Activated naive CD8-positive, alpha-beta T cell treated with anti-CD3 and anti-CD28 coated beads, Interleukin-2, amount 10 ng/mL, durations not matched to agents 7 days and 5 days (primary cell): ENCODE measurements at places on chromosomes 11 and 22. TPM values are rescaled to one million over a fixed set of nuclear protein-coding genes. Genes with fewer than 3 reads are reported as not detected.

DNA sequence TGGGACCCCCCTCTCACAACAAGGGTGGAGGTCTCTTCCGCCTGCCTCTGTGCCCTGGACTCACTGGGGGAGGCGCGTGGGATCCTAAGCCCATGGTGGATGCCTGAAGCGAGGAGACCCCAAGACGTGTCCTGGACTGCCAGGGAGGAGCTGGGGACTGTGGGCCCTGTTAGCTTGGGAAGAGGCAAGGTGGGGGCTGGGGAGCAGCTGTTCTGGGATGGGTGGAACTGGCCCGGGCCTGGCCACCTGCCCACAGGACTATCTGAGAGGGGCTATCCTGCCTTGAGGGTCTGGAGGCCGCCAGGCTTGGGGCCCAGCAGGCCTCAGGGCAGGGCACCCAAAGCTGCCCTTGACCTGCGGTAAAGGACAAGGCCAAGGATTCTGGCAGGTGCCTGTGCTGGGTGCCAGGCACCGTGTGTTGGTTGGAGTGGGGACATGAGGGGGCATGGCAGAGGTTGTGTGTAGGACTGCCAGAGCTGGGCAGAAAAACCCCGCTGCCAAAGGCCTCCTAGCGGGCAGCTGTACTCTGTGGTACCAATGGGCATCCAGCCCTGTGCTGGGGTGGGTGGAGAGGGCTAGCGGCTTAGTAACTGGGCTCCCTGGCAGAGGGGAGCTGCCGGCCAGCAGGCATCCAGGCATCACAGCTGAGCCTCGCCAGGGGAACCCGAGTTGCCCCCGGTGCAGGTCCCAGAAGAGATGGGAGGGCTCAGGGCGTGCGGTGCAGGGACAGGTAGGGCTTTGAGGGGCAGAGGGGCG is 670 bp downstream of the LSP1 start:
- no peak for DNase-seq

- no peak for DNase-seq
Observed at GRCh38 chr11:20037396-20038153, 122.7 kb downstream of the DBX1 start.

DNA sequence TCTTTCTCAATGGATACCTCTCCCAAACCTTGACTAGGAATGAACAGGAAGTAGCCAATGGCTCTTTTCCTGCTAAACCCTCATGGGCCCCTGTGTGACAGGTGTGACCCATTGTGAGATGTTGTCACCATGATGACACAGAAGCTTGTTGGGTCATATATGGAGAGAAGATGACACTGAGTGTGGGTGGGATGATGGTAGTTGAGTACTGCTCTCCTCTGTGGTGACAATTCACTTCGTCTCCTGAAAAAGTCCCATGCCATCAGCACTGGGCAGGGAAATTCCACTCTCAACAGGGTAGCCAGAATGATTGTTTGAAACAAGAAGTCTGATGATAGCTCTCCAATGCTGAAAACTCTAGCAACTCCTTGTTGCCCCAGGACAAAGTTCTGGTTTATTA is 94.0 kb upstream of the SEZ6L start:
- DNase-seq, result no peak

DNA sequence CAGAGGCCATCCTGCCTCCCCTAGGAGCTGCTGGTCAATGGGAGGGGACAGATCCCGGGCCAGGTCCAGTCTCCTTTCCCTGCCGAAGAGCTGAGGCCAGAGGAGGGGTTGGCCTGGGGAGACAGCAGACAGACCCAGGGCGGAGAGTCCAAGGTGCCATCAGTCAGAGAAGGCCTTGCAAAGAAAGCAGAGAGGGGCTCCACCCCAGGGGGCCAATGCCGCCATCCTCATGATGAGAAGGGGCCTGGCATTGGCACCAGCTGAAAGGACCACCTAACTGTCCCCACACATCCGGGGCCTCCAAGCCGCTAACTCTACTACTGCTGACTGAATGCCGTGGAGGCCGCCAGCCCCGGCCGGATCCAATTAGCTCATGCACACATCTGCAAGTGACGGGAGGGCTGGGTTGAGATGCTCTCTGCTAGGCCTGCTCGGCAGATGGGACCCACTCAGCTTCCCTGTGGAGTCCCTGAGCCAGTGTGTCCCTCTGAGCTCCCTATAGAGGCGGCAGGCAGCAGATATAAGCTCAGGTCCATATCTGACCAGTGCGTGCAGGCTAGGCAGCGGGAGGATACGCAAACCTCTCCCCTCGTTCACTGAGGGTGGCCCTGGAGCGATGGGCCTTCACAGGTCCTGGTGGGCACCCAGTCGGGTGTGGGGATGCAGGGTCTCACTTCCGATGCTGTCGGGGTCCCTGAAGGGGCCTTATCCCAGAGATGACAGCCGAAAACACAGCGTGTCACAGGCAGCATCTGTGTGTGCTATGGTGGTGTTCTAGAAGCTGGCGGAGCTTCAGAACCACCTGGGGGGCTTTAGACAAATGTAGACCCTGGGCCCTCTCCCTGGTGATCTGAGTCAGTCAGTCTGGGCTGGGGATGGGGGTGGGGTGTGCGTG is 183.9 kb downstream of the CTTN start:
- no peak for DNase-seq

GRCh38 chr11:131422029-131422428 is 51.6 kb downstream of the NTM start:
- DNase-seq, result no peak

- DNase-seq, result no peak
Observed at GRCh38 chr22:46513908-46514550, 23.4 kb downstream of the CELSR1 start.

DNA sequence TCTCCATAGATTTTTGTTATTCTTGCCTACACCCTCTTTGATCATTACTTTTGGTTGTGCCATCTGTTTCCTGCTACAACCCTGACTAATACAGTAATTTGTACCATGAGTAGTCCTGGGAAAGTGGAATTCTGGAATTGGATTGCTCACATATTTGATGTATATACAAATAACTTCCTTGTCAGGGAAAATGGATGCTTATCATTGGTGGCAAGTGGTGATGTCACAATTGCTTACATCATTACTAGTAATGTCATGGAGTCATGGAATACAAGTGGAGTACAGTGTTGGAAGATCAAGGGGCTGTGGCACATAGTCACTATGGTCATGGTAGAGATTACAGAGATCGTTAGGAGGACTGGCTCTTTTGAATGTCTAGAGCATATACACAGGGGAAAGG is 24.4 kb downstream of the AASDHPPT start:
- no peak for DNase-seq

- no peak for DNase-seq
Observed at GRCh38 chr11:45906965-45907611, at the start of gene FREY1. FREY1 (minus strand) TSS chr11:45907271; CDS start chr11:45907245, 26 bp downstream.

DNA sequence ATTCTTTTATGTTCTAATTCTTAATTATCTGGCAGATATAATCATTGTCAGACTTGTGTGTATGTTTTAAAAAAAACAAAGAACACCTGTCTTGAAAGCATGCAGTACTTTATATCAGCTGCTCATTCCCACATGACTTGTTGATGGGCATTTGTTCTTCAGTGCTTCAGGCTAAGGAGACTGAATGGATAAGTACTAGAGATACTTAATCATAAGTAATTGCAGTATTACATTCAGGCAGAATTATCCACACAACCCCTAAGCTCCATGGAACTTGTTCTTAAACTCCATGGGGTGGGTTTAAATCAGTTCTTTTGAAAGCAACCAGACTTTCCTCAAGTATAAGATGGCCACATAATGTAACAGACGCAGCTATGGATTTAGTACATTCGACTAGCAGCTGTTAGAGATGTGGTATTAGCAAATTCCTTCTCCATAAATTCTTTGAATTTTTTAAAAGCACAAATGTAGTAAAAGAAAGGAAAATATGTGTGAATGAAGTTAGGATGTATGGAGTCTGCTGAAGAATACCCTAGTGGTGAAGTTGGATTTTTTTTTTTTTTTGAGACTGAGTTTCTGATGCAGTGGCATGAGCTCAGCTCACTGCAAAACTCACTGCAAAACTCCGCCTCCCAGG is 3.0 kb downstream of the JAM3 start:
- no peak for DNase-seq

DNA sequence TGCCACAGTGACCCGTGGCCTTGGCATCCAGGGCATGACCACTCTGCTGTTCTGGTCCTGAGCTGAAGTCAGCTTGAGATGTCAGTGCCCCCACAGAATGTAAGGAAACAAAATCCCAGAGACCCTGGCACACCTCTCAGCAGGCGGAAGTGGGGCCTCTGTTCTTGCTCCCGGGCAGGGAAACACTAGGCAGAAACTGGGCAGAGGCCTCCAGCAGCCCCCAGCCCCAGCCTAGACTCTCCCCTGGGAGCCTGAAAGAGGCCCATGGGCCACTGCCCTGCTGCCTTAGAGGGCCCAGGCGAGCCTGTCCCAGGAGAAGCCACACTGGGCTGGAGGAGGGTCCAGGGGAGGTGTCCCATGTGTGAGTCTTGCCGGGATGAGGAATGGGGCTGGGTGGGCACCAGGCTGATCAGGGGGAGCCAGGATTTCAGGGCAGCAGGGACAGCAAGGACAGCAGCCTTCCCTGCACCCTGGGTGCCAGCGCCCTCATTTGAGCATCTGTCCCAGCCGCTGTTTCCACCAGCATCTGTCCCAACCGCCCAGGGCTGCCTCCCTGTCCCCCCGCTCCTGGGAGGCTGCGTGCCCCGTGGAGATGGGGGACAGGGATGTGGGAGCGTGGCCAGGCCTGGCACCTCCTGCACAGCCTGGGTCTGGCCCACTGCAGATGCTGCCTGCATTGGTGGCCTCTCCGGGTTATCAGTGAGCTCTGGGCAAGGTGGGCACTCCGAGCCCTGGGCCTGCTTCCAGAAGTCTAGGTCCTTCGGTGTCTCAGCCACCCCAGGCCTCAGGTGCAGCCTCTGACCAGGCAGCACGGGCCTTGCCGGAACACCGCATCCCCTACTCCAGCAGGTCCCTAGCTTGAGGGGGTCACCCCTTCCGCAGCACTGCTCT is 1072.4 kb downstream of the BRD1 start:
- DNase-seq, result no peak

GRCh38 chr22:50027639-50028537 is 15.3 kb upstream of the IL17REL start:
- DNase-seq, result no peak

DNA sequence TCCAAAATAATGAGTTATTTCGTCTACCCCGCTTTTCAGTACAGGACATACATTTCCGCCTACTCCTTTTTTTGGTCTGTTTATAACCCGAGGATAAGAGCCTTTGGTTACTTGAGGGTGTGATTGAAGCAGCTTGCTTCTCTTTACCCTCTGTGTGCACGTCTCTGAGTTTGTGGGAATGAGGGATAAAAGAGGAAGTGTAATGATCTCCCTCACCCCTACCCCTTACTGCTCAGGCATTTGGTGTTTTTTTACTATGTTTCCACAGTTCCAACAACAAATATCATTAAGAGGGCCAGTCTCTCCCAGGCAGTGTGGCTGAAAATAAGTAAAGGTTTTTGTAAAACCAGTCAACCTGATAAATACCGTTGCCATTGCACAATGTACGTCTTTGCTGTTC is 83.2 kb upstream of the GAL start:
- DNase-seq, result no peak

GRCh38 chr11:13030857-13031256 is 21.7 kb downstream of the RASSF10 start:
- no peak for DNase-seq

DNA sequence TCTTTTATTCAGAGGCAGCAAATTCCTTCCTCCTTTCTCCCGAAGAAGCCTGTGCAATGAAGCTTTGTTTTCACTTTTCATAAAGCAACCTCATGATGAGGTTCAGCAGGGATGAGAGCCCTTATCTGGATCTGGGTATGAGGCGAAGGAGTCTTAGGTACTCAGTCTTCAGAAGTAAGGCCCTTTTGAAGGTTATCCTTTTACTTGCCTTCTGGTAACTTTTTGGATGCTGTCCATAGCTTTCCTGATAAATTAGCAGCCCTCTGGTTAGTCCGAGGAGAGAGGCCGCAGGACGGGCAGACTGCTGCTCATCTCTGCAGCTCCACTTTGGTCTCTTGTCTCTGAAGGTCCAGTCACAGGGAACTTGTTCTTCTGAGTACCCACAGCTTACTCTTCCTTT is 1.1 kb downstream of the TRIM22 start:
- no peak for DNase-seq

GRCh38 chr11:110087812-110088534 is 5.2 kb upstream of the ZC3H12C start:
- no peak for DNase-seq

DNA sequence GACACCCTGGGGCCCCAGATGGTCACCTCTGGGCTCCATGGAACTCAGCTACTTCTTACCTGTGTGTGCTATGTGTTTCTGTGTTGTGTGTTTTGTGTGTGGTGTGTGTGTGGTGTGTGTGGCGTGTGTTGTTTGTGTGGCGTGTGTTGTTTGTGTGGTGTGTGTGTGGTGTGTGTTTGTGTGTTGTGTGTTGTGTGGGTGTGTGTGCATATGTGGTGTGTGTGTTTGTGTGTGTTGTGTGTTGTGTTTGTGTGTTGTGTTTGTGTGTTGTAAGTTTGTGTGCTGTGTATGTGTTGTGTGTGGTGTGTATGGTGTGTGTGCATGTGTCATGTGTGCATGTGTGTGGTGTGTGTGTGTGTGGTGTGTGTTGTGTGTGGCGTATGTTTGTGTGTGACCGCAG is 3.8 kb upstream of the WNT7B start:
- DNase-seq, result no peak

DNA sequence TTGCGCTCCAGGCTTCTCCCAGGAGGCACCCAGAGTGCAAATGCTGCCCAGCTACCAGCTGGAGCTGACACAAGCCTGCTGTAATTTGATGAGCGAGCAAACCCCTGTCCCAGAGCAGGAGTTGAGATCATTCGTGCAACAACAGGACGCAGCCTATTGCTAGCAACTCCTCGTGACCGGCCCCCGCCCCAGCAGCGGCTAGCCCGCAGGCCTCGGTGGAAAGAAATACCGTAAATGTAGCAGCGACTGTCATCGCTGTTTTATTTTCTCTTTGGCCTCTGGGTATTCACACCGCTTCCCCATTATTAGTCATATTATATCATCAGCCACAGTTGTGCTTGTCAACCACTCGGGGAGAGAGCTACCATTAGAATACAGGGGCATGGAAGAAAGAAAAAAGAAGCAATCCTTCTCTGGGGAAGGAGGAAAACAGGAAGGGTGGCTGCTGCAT is 59.2 kb upstream of the ATXN10 start:
- DNase-seq, result peak; percentile 45

GRCh38 chr11:115145324-115145723 is 358.9 kb downstream of the CADM1 start:
- DNase-seq, result no peak

DNA sequence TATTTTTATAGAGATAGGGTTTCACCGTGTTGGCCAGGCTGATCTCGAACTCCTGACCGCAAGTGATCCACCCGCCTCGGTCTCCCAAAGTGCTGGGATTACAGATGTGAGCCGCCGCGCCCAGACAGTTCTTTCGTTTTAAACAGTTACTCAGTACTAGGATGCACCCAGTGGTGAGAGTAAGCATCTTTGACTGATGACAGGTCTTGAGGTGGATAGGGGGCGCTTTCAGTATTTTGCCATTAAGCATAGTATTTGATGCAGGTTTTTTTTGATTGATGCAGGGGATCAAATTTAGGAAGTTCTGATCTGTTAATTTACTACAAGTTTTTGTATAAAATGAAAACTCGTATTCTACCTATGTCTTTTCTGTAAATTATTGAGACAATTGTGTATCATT is 13.2 kb upstream of the TRIM34 start:
- DNase-seq, result no peak

The CDC42BPG gene
- total RNA-seq, result 3.5 TPM

The KCNJ4 gene
- not detected for total RNA-seq

The SERPIND1 gene
- not detected for total RNA-seq

The NXPE2 gene
- not detected for total RNA-seq

The SIK3 gene
- total RNA-seq, result 44.7 TPM

The FGF4 gene
- not detected for total RNA-seq

The NXPE4 gene
- not detected for total RNA-seq

The DNAJB7 gene
- total RNA-seq, result not detected

The PIK3IP1 gene
- total RNA-seq, result 125 TPM

The OR52I1 gene
- not detected for total RNA-seq

The TMPRSS6 gene
- 1.8 TPM for total RNA-seq

The LIF gene
- 508 TPM for total RNA-seq
